ENCODE measurements at places on chromosomes 2 and 18. TPM values are rescaled to one million over a fixed set of nuclear protein-coding genes. Genes with fewer than 3 reads are reported as not detected.

TXNDC2 gene
- total RNA-seq: not detected

OBSL1 gene
- not detected for total RNA-seq

DNA sequence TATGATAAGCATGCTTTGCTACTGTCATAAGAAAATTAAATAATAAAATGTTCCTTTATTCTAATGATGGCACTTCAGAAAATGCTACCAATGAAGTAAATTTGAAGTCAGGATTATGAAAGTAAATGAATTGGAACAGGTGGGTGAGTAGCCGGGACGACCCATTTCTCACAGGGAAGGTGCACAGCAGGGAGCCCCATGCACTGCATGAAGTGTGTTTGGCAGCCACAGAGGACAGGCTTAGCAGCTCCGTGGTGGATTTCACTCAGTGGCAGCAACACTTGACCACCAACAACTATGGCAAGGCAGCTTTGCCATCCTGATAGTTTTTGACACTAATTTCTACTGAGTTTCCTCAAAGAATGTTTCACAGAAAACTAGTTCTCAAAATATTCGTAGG, 146.3 kb downstream of the ATL2 start:
- no peak for DNase-seq

GRCh38 chr2:2422621-2423020, 91.5 kb upstream of the MYT1L start:
- DNase-seq: no peak

DNA sequence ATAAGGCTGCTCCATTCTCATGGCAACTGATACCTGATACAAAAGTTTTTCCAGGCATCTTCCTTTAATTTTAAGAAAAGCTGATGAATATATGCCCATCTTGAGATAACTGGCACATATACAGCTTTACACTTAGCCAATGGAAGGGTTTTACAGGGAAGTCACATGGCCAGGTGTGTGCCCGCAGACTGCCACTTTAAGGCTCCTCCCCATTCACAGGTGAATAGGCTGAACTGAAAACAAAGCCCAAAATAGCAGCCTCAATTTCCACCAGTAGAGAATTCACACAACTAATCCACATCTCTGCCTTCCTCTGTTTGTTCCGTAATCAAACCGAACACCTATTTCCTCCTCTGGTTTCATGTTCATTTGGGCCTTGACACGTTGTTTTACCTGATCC, 9.8 kb upstream of the ME2 start:
- no peak for DNase-seq

- DNase-seq: no peak
Observed at GRCh38 chr2:95026471-95027368, 1.2 kb downstream of the MAL start.

- no peak for DNase-seq
Observed at GRCh38 chr2:168212866-168213265, 34.5 kb downstream of the STK39 start.

GRCh38 chr18:7394050-7394659, 163.3 kb downstream of the LRRC30 start:
- no peak for DNase-seq

GRCh38 chr2:137729305-137729704, 235.0 kb upstream of the HNMT start:
- no peak for DNase-seq

- DNase-seq: no peak
Observed at GRCh38 chr18:63260380-63260754, 59.2 kb downstream of the BCL2 start.
